ENCODE measurements at places on chromosomes 4 and X.

GRCh38 chr4:6155996-6156750, 44.2 kb downstream of the JAKMIP1 start:
- ATAC-seq: no peak

- no peak for ATAC-seq
These were observed 1073.4 kb downstream of the NLGN4X start for GRCh38 chrX:5155301-5155700.

GRCh38 chr4:183758758-183759447, 99.8 kb downstream of the TRAPPC11 start:
- ATAC-seq: no peak

DNA sequence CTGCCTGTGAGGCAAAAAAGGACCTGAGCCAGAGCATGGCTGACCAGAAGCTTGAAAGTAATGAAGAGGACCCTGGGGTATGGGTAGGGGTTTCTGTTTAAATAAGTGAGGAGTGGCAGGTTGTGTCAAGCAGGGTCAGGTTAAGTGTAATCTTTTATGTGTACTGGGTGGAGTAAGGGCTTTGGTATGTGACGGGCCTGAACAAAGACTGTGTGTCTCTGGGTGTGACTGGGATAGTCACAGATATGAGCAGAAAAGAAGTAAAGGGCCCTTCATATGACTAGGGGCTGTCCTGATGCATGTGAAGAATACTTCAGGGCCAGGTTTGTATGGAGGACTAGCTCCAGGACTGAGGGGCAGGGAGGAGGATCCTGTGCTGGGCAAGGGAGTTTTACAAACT, 82.4 kb downstream of the ITIH6 start:
- ATAC-seq: no peak
